ENCODE measurements at places on chromosomes 2 and 18.

DNA sequence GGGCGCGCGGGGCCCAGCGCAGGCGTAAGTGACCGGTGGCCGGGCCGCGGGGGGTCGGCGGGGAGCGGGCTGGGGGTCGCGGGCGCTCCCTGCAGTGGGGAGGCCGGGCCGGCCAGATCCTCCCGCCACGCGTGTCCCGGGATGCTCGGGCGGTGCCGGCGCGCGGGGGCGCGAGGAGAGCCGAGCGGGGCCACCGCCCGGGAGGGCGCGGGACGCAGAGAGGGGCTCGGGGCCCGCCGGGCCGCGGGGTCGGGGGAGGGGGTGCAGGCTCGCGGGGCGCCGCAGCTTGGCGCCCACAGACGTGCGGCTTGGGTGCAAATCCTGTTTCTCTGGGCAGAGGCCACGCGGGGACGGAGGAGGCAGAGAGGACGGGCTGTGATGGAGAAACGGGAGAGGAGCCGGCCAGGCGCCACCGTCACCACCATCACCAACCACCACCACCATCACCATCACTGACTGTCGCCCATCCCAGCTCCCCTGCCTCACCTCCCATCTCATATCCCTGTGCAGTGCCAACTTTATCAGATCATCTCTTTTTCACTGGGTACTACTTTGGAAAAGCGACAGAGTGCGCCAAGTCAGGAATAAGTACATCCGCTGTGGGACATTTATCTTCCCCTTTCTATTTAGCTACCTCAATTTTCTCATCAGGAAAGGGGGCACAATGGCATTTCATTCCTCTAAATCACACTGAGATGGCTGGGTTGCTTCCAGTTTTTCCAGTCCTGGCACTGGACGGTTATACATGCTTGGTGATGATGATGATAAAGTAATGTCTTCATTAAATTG lies 97.2 kb upstream of the GPR45 start:
- DNase-seq = no peak

DNA sequence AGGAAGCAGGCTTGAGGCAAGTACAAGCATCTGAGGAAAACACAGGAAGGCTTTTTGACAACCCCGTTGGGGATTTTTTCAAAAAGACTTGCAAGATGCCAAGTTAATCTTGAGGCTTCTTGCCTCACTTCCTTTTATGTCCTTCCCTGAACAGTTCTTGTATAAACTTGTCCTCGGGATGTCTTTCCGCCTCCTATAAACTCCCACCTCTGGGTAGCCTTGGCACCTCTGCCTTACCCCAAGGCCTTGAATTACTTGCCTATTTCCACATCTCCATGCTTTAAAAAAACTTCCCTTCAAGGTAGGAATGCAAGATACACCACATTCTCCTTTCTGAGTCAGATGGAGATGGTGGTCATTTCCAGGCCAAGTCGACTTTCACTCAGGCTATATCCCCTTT lies 106.4 kb upstream of the RBBP8 start:
- DNase-seq = no peak

- no peak for DNase-seq
These were observed 26.8 kb downstream of the RUFY4 start for GRCh38 chr2:218095853-218096252.

GRCh38 chr2:32962690-32963089 lies 15.9 kb downstream of the LTBP1 start:
- DNase-seq = no peak

DNA sequence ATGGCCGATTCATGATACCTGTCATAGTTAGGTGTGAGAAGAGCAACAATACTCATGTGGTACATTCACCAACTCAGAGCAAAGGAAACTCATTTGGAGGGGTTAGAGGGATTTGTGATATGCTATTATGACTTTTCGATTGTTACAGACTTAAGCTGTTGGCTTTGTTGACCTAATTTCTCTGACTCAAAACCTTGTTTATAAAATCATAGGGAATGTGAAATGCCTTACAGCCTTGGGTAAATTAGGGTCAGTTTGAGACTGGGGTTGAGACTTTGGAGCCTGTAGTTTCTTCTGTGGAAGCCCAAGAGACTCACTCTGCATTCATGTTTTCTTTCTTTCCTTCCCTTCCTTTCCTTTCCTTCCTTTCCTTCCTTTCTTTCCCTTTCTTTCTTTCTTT lies 261.9 kb downstream of the LRRTM1 start:
- no peak for DNase-seq
